Activated gamma-delta T cell treated with anti-CD3 and anti-CD28 coated beads, Interleukin-2, amount 50 U/mL, for 16 hours (primary cell): ENCODE measurements at places on chromosomes 11 and 22.

DNA sequence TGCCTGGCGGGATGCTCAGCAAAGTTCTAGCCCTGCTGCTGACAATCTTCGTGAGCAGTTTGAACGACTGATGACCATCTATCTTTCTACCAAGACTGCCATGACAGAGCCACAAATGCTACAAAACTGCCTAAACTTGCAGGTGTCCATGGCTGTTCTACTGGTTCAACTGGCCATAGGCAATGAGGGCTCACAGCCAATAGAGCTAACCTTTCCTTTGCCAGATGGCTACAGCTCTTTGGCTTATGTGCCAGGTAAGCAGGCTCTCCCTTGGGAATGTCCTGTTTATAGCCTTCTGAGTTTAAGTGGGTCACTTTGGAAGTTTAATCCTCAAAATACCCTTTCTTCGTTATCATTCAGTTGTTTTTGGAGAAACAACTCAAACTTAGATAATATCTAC lies 20.1 kb downstream of the UBE4A start:
- DNase-seq = no peak

- no peak for DNase-seq
Observed at GRCh38 chr22:45511847-45512261, 9.2 kb downstream of the FBLN1 start.

- DNase-seq = no peak
Observed at GRCh38 chr11:129237456-129237855, 45.3 kb upstream of the ARHGAP32 start.

- DNase-seq = no peak
Observed at GRCh38 chr11:61962213-61963015, 5.0 kb downstream of the FTH1 start.

GRCh38 chr11:12685229-12685628 lies 11.0 kb downstream of the TEAD1 start:
- no peak for DNase-seq

DNA sequence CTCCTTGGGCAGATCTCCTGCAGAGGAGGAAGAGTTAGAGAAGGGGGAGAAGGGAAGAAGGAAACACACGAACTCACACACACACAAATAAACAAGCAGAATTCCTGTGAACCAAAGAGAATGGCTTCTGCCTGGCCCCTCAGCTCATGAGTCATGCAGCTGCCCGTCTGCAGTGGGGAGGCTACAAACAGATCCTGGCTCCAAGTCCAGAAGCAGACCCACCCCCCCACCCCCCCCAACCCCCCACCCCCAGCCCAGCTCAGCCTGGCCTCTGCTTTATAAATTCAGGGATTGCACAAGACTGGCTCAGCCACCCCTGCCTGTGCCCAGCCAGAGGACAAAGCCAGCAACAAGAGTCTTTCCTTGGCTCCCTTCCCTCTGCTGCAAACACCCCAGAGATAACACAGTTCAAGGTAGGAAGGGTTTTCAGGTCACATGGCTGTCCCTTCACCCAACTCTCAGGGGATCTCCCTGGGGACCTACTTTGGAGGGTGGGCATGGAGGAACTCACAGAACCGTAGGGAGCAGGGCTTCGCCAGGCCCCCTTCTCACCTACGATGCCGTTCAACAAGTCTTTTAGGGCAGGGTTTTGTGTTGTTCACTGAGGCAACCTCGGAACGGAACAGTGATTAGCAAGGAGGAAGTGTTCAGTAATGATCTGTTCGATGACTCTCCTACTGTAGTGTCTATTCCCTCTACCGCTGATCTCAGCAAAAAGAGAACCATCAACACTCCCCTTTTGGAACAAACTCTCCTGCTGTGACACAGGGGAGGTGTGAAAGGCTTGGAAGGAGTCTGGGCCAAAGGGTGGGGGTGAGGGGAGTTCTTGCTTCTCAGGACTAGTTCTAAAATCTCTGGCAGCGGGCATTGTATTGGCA lies 35.5 kb downstream of the RPL27A start:
- no peak for DNase-seq

- no peak for DNase-seq
Observed at GRCh38 chr22:41369837-41370236, 11.9 kb upstream of the TEF start.

DNA sequence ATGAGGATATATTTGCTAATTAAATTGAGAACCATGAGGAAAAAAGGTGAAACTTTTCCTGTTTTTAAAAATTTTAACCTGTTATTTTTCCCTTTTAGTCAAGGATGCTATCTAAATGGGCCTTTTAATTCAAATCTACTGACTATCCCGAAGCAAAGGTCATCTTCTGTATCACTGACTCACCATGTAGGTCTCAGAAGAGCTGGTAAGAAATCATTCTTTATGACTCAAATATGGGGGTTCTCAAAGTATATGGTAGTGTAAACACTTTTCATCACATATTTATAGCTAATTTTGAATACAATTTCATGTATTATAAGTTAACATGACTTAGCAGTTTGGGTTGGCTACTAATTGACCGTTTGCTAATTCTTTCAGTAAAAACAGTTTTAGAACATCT lies 88.2 kb downstream of the CYP2R1 start:
- no peak for DNase-seq

DNA sequence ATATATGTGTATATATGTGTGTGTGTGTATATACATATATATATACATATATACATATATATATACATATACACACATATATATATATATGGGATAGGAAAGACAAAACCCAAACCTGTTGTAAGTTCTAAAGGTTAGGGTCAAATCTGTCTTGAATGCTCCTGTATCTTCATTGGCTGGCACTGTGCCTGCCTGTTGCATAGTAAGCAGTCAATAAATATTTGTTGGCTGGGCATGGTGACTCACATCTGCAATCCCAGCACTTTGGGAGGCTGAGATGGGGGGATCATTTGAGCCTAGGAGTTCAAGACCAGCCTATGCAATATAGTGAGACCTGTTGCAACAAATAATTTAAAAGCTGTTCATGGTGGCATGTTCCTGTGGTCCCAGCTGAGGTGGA lies 205.4 kb downstream of the DBX1 start:
- DNase-seq = no peak

- DNase-seq = no peak
Observed at GRCh38 chr11:4019891-4020290, 74.7 kb upstream of the RRM1 start.

GRCh38 chr22:29951791-29952413 lies 68.9 kb downstream of the MTMR3 start:
- no peak for DNase-seq

GRCh38 chr11:3903207-3903896 lies 47.9 kb downstream of the STIM1 start:
- DNase-seq = no peak

DNA sequence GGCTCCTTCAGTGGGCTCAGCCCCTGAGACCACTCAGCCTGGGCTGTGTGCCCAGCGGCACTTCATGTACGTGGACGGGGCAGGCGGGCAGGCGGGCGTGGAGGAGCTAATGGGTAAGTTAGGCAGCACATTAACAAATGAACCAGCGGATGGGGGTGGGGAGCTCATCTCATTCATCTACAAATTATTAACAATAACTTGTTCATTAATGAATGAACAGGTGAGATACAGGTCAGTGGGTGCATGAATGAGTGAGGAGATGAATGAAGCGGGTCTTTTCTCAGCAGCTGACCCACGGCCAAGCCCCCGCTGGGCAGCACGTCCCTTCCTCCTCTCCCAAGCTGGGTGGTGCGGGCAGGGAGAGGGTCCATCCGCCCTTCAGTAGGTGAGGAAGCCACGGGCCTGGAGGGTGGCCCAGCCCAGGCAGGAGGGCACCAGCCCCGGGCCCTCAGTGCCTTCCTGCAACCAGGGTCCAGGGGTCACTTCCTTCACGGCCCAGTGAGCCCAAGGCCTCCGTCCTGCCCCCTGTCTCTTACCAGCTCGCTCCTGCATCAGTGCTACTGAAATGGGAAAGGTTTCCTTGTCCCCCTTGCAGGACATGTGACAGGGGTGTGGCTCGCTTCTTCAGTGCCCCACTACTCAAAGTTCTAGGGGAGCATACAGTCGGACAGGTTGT lies 60.5 kb upstream of the KCNQ1OT1 start:
- no peak for DNase-seq

GRCh38 chr22:30314915-30315314 lies 11.8 kb downstream of the TBC1D10A start:
- DNase-seq = no peak

GRCh38 chr22:47139790-47140119 lies 377.3 kb downstream of the TBC1D22A start:
- DNase-seq = no peak

DNA sequence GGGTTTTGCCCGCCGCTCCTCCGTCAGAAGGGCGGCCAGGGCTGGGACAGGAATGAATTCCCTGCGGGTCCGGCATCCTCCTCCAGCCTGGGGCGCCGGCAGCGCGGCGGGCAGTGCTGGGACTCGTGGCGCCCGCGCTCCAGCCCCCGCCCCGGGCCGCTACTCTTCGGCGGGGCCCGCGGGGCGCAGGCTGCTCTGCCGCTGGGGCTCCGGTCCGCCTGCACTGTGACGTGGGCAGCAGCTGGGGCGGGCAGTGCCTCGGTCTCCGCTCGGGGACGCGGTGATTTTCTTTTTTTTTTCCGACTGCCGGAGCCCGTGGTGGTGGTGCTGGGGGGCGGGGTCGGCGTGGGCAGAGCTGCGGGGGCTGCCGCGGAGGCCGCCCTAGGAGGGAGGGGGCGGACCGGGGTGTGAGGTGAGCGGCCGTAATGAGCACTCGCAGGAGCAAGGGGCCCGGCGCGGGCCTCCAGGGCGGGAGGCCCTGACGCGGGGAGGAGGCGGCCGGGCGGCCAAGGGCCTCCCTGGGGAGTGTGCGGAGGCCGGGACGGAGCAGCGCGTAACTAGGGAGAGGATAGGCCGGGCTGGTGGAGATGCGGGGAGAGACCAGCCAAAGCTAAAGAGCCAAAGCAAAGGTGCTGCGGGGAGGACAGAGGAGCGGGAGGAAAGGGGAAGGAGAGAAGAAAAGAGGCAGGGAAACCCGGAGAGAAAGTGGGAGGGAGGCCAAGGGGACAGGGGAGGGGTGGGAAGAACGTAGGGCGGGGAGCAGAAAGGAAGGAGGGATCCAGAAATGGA lies 73.3 kb upstream of the ZBED5 start:
- peak; percentile 8 for DNase-seq

GRCh38 chr11:113273720-113274119 lies 40.7 kb upstream of the TTC12 start:
- no peak for DNase-seq

DNA sequence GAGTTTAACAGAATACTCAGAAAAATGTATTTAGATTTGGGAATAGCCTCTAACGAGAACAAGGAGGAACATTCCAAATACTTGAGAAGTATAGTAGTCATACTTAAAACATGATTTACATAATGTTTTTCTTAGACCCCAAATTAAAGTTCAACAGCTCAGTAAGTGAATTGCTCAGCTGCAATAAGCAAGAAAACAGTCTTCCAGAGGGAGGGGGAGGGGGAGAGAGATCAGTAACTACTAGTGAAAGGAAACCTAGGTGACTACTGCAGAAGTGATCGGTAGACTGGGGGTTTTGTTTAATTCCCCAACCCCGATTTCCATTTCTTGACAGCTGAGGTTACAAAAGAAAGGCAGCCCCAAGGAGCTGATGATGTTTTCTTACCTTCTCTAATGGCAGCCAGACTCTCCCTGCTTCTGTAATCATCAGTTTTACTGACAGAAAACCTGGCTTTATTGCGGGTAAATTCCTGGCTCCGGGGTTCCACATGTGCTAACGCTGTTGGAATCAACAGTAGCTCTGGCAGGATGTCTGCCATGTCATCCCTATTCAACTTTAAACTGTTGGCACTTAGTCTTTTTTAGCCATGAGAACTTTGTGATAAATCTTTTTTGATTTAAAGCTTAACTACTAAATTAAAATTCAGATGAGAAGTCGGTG lies 82.4 kb upstream of the BIRC3 start:
- no peak for DNase-seq

DNA sequence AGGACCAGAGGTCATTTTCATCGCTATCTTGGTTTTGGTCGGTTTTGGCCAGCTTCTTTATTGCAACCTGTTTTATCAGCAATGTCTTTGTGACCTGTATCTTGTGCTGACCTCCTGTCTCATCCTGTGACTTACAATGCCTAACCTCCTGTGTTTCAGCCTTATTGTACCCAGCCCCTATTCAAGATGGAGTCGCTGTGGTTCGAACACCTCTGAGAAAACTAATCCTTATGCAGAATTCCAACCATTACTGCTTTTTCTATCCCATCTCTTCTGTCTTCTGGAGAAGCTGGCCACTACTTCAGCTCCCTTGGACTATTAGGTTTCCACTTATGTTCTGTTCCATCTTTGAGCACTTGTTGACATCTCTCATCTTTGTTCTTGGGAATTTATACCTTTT lies 62.6 kb downstream of the METTL15 start:
- DNase-seq = no peak

DNA sequence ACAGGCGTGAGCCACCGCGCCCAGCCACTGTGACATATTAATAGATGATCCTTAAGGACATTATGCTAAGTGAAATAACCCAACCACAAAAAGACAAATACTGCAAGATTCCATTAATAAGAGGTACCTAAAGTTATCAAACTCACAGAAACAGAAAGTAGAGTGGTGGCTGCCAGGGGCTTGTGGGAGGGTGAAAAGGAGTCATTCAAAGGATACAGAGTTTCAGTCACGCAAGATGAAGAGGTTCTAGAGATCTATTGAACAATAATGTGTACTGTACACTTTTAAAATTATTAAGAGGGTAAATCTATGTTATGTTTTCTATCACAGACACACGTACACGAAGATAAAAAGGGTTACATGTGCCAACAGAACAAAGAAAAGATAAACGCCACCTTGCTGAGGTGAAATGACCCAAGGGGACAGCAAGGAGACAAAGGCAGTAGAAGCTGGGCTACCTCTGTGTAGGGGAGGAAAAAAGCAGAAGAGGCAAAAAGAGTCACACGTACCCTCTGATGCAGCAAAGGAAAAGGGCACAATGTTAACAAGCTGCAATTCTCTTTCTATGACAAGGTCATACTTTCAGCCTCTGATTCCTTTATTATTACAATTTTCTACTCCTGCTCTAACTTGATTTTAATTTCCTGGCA lies 65.3 kb downstream of the AMBRA1 start:
- DNase-seq = no peak

- DNase-seq = no peak
Observed at GRCh38 chr11:31913985-31914384, 102.9 kb upstream of the PAX6 start.

GRCh38 chr11:34403431-34403830 lies 35.3 kb upstream of the CAT start:
- no peak for DNase-seq

GRCh38 chr11:84564180-84564866 lies 1062.8 kb downstream of the DLG2 start:
- no peak for DNase-seq

- no peak for DNase-seq
Observed at GRCh38 chr11:72808331-72808798, 5.8 kb upstream of the ATG16L2 start.

DNA sequence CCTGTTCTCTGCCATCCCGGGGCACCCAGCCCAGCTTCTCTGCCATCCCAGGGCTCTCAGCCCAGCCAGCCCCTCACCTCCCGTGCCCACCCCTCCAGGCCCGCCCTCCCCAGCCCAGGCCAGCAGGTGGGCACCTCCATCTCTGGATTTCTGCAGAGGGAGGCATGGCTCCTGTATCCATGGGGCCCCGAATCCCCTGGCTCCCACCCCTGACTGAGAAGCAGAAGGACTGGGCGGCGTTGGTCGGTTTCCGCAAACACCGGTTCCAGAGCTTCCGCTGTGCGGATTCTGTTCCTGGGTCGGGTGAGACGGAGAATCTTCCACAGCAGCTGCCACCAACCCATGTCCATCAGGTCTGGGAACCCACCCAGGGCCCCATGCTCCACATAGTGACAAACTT lies 240.3 kb downstream of the BRD1 start:
- DNase-seq = no peak

- DNase-seq = no peak
Observed at GRCh38 chr11:130776061-130776419, 140.2 kb downstream of the SNX19 start.
